Endothelial cell of umbilical vein (primary cell): ENCODE measurements at places on chromosomes 7 and 10. TPM values are rescaled to one million over a fixed set of nuclear protein-coding genes. Genes with fewer than 3 reads are reported as not detected.

Gene CH25H
- 0.32 TPM in 1 of 2 replicates, not detected in the other for total RNA-seq

Gene GIGYF1
- 37.3 and 46.3 TPM in 2 replicates for total RNA-seq

Gene HEPACAM2
- not detected in 2 replicates for total RNA-seq

Gene BAIAP2L1
- 1.1 and 1.2 TPM in 2 replicates for total RNA-seq

Gene CALHM3
- total RNA-seq = not detected in 2 replicates

Gene NRCAM
- 47.6 and 49.0 TPM in 2 replicates for total RNA-seq

Gene SYT15
- total RNA-seq = 0.65 and 0.75 TPM in 2 replicates

Gene CHAT
- not detected in 2 replicates for total RNA-seq

Gene SDK1
- 2.4 and 3.9 TPM in 2 replicates for total RNA-seq

Gene BTRC
- 18.5 and 19.7 TPM in 2 replicates for total RNA-seq

Gene PON3
- total RNA-seq = 2.0 and 3.4 TPM in 2 replicates

Gene WDFY4
- total RNA-seq = 10.2 and 10.5 TPM in 2 replicates

Gene UBE3C
- total RNA-seq = 75.9 and 77.3 TPM in 2 replicates

Gene GDF10
- total RNA-seq = not detected in 2 replicates

Gene CYP3A4
- total RNA-seq = not detected in 2 replicates

Gene INSYN2A
- 0.07 TPM in 1 of 2 replicates, not detected in the other for total RNA-seq

Gene COMTD1
- 14.0 and 18.6 TPM in 2 replicates for total RNA-seq

Gene POU6F2
- 0.28 and 0.29 TPM in 2 replicates for total RNA-seq

Gene SYCE1
- total RNA-seq = not detected in 2 replicates

Gene AFAP1L2
- total RNA-seq = 1.6 and 4.1 TPM in 2 replicates

Gene LIPF
- total RNA-seq = not detected in 2 replicates

Gene MRLN
- total RNA-seq = not detected in 2 replicates

Gene LBX1
- total RNA-seq = not detected in 2 replicates

Gene GPNMB
- total RNA-seq = 0.33 and 0.35 TPM in 2 replicates

Gene MUC12
- not detected in 2 replicates for total RNA-seq

Gene CLCN1
- not detected in 2 replicates for total RNA-seq

Gene SH3PXD2A
- 5.1 and 6.6 TPM in 2 replicates for total RNA-seq

Gene MKX
- total RNA-seq = not detected in 2 replicates

Gene WDR37
- total RNA-seq = 25.5 and 26.4 TPM in 2 replicates

Gene TFEC
- total RNA-seq = 7.9 TPM in 2 replicates

Gene GSTO2
- 0.84 and 0.95 TPM in 2 replicates for total RNA-seq

Gene OR6V1
- total RNA-seq = not detected in 2 replicates

Gene WNT2
- not detected in 2 replicates for total RNA-seq

Gene ATOH7
- not detected in 2 replicates for total RNA-seq
